ENCODE measurements at places on chromosomes 1 and 21.
A peak's percentile ranks its signal among the peaks of the same experiment; 100 is the strongest.

DNA sequence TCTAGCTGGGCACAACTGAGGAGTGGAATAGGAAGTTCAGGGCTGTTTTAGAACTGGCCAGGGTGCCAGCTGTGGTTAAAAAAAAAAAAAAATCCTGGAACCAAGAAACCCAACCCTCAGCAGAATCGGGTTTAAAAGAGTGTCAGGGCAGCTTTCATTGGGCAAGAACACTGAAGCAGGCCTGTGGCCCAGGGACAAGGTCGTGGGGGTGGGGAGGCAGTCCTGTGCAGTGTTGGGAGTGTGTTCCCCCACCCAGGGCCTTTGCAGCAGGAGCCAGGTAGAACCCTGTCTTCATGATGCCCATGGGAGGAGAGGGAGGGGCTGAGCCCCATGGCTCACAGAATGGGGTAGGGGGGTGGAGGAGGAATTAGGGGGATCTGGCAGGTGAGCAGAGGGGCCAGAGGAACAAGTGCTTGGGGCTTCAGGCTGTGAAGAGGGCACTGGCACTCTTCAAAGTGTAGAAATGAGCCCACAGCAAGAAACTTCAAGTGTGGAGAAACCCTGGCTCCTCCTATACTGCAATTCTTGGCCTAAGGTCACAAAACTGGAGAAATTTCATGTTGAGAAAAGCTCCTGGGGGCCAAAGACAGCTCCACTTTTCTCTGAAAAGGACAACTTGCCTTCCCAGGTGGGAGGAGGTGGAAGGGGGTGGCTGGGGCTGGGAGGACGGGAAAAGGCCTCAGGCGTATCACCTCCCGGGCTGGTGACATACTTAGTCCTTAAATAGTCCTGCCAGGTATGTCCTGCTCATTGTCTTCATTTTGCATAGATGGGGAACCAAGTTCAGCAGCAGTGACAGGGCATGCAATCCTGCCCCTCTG is 39.3 kb downstream of the KIAA1614 start:
- DNase-seq = no peak

- no peak for DNase-seq
Measured at GRCh38 chr1:212271823-212272485, 13.3 kb upstream of the PPP2R5A start.

DNA sequence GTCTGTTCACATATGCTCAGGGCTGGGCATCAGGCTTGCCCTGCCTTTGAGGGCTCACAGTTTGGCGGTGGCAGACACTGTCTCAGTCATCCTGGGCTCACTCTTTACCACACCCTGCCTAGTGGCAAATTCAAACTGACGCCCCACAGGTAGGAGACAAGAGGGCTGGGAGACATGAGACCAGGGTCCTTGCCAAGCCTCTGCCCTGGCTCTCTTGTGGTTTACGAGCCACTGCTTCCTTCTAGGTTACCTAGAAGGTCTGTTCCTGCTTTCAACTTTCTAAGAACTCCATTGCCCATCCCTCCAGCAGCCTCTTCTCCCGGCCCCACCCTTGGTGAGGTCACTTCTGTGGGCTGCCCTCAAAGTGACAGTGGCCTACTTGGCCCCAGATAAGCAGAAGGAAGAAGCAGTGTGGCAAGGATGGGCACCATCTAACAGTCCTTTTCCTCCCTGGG is 10.5 kb downstream of the KIF21B start:
- DNase-seq = no peak

DNA sequence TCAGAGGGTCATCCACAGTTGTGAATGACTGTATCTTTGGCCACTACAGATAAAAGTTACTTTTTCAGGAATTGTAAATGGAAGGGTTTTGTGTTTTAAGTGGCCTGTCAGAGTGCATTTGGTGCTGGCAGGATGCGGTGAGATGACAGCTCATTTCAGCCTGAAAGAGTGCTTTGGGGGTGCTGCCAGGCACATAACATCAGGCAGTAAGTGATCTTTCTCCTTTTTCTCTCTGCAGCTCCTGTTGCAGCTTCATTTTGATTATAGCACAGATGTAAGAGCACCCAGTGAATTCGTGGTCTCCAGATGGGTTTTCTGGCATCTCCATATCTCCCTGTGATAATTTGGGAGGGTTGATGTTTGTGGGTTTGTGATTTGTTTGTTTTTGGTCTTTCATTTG is 14.8 kb upstream of the FAM163A start:
- DNase-seq = no peak

DNA sequence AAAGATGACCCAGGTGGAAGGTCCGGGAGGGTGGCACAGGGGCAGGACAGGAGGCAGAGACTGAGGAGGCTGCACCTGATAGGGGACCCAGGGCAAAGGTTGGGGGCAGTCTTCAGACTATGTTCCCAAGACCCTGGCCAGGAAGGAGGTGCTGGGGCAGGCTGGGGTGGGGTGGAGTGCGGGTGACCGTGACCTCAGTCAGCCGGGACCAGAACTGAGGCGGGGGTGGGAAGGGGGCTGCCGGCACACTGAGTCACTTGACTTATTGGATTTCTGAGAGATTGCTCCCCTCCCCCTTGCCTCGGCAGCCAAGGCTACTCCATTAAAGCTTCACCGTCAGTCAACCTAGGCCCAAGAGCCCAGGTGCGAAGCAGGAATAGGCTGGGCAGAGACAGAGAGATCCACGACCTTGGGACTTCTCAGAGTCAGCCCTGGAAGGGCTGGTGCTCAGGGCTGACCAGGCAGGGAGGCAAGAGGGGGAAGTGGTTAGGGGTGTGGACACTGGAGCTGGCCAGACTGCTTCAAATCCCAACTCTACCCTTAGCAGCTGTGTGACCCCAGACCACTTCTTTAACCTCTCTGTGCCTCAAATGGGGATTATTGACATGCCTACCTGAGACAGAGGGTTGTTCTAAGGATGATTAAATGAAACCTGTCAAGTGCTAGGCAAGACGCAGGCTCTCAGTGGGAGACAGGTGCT is 47.9 kb upstream of the LAPTM5 start:
- DNase-seq = no peak

DNA sequence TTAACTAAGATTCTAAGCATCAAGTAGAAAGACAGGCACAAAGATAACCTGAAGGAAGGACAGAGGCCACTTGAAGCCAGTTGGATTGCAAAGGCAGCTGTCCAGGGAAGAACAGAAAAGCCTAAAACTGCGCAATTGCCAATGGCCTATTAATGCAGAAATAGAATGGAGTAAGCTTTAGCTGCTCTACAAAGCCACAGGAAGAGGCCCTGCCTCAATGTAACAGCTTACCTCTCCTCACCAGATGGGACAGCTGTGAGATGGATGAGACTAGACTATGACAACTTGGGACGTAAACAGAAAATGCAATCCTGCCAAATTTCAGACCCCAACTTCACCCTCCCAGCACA is 176.5 kb downstream of the EIF4G3 start:
- DNase-seq = no peak

- no peak for DNase-seq
Measured at GRCh38 chr1:156750191-156750672, 1.2 kb downstream of the HDGF start.

DNA sequence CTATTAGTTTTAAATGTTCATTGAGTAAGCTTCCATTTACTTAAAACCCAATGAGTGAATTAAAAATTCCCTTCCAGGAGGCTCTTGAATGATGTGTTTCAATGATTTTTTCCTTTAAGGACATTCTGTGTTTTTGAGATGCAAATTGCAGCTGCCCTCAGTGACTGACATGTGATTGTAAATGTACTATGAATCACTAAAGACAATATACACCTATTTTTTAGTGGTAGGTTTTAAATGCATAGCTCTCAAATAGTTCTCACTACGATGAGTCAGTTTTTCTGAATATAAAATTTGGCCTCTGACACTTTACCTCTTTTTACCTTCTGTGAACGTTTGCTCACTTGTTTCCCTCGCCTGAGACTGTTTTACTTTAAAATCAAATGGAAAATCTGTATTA is 204.7 kb downstream of the BARHL2 start:
- no peak for DNase-seq

- no peak for DNase-seq
Measured at GRCh38 chr1:233356705-233356987, 29.1 kb downstream of the MAP3K21 start.

GRCh38 chr1:38334930-38335592 is 288.5 kb upstream of the POU3F1 start:
- DNase-seq = no peak

GRCh38 chr21:32807717-32808380 is 36.3 kb upstream of the PAXBP1 start:
- peak; percentile 69 for DNase-seq

GRCh38 chr1:168086438-168086837 is 50.3 kb downstream of the GPR161 start:
- no peak for DNase-seq

DNA sequence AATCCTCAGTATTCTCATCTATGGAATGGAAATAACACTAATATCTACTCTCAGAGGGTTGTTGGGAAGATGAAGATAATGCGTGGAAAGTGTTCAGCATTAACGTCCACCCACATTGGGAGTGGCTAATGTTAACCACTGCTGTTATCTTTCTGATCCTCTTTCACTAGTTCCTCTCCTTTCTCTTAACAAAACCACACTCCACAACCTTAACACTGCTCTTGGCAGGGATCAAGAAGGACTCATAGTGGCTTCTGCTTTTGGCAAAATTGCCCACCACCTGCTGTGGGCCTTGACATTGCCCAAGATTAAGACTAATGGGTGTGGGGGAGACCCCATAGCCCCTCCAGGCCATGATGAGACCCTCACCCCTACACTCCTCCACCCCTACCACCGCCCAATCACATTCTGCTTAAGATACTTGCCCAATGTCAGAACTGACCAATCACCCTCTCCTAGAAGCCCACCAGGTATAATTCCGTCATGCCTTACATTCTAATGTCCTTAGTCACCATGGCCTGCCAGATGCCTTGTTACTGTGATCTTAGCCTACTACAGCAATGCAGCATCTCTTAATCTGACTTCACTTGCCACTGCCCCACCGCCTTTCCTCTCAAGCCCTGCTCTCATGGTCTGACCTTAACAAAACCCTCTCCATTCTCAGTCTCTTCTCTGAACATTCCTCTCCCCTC is 27.1 kb downstream of the DHCR24 start:
- DNase-seq = peak; percentile 45

DNA sequence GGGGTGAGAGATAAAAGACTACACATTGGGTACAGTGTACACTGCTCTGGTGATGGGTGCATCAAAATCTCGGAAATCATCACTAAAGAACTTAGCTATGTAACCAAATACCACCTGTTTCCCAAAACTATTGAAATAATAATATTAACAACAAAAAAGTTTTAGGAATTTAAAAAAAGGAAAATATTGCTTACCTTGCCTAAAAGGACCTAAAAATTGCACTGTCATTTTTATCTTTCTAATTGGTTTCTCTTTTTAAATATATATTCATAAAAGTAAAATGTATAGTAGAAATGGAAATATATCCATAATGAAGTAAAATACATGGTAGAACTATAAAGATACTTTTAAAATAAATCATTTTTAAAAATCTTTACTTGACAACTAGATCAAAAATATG is 719.3 kb upstream of the RGS18 start:
- DNase-seq = no peak

DNA sequence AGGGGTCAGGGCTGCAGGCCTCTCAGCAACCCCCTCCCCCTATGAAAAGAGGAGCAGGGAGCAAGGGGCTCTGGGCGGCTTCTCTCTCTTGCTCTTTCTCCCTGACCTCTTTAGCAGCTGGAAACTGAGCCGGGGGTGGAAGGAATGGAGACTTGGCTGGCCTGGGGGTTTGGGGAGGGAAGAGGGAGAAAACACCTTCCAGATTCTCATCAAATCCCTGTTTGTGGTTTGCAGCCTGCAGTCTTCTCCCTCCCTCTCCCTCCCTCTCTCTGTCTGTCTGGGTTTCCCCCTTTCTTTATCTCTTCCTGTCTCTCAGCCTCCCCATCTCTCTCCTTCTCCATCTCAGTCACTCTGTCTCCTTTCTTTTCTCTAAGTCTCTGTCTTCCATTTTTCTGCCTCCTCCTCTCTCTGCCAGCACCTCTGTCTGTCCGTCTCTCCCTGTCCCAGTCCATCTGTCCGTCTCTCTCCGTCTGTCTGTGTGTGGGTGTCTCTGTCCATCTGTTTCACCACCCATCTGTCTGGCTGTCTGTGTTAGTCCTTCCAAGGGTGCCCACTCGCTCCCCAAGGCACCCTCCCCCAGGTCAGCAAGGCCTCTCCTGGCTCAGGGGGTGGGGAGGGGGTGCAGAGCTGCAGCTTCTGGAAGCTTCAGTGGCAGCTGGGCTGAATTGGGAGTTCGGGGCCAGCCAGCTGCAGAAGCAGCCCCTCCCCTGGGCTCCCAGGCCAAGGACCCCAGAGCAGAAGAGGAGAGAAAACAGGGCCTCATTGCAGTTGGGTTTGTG is 6.2 kb downstream of the AHDC1 start:
- peak; percentile 49 for DNase-seq

GRCh38 chr1:156953571-156953970 is 33.1 kb downstream of the LRRC71 start:
- no peak for DNase-seq

GRCh38 chr1:238409191-238409850 is 518.6 kb upstream of the ZP4 start:
- DNase-seq = peak; percentile 96

- no peak for DNase-seq
Measured at GRCh38 chr1:82582347-82582746, 781.6 kb downstream of the ADGRL2 start.

DNA sequence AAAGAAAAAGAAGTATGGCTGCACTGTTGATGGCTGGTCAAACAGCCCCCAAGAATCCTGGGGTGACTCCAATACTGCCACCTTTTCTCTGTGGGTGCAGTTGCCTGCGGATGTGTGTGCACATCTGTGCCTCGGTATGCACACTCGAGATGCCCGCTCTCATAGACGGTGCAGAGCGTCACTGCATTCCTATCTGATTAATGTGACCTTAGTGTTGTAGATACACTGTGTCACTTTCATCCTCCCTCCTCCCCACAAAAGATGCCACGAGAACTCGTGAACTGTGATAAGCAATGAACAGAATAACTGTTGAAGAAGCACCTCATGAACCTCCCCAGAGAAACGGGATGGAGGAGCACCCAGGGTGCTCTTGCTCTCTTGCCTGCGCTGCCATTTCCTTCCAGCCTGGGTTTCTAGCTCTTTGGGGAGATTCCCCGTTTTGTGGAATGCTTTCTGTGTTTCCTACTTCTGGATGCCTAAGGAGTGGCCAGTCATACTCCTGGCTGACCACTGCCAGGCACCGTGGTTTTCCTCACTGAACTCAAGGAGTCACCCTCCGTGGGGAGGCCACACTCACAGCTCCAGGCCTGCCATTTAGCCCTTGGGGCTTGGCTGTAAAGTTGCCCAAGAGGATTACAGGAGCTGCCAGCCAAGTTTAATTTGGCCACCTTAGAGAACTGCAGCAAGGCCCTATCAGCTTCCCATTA is 32.0 kb downstream of the NTPCR start:
- DNase-seq = peak; percentile 51
